ENCODE measurements at places on chromosomes 7 and 10.

GRCh38 chr10:116545756-116546155, at the start of gene PNLIP:
PNLIP (plus strand) TSS chr10:116545931; CDS start chr10:116546093, 162 bp downstream.
- no peak for DNase-seq

DNA sequence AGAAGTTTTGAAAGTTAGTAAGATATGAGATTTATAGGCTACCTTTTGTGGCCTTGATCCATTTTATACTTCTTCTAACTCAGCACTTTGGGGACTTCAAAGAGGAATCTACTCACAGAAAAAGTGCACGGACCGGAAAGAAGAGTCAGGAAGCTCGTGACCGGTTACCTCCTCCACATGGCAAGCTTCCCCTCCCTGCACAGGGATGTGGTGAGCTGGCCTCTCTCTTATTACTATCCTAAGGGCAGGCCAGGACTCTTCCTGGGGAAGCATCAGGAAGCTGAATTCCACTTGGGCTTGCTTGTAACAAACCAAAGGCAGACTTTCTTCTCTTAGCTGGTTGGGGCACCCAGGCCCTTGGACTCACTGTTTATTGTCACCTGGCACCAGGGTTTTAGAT, 170.8 kb upstream of the GLI3 start:
- no peak for DNase-seq

GRCh38 chr10:51010977-51011376, 63.3 kb upstream of the PRKG1 start:
- DNase-seq: no peak

DNA sequence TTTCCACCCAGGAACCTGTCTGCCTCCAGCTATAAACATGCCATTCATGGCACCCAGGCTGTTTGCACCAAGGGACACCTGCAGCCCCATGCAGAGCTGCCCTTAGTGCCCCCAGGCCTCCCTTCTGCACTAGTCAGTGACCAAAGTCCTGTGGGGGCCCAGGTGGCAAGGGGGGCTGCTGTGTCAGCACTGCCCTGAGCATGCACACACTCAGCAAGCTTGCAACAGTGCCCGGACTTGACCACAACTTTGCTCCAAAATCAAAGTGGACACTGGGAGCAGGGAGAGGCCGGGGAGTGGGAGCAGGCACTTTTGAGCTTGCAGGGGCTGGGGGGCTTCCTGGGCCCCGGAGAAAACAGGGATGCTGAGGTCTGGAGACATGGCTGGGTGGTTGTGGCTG, 192.9 kb upstream of the MBL2 start:
- no peak for DNase-seq

GRCh38 chr10:89242840-89243568, 8.6 kb downstream of the LIPA start:
- DNase-seq: no peak

GRCh38 chr7:47817917-47818316, 130.3 kb downstream of the PKD1L1 start:
- DNase-seq: no peak

GRCh38 chr7:48255046-48255445, 83.8 kb downstream of the ABCA13 start:
- DNase-seq: no peak

DNA sequence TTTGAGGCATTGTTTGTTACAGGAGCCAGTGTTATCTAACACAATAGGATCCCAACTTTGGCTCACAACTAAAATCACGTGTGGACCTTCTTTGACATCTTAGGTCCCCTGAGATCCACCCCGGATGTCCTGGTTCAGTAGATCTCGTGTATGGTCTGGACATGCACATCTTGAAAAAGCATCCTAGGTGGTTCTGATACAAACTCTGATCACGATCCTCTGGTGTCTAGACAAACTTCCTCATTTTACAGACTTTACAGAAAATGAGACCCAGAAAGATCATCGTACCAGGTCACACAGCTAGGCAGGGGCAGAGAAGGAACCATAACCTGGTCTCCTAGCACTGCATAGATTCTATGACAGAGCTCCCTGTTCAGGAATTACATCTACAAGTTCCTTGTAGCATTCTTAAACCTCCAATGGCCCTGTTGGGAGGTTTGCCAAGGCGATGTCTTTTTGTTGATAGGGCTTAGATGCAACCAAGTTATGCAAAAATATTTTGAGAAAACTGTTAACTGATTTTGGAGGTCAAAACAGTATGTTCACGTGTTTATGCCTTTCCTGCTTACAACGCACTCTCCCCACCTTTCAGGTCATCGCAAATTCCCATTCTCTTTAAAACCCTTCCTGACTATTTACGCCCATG, 30.8 kb upstream of the CHST15 start:
- DNase-seq: no peak

DNA sequence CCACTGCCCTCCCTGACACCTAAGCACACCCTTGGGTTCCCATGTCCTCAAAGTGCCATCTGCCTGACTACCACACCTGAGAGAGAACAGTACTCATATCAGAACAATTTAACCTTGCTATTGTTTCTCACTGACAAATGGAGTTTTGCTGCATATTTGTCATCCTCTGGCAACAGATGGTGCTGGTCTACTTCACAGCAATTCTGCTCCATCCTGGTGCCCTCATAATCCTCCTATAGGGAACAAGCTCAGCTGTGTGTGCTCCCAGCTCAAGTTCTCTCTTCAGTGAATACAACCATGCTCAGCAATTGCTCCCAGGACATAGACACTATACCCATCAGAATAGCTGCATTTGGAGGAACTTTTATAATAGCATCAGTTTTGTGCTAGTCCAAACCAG, 32.8 kb upstream of the ITGB1 start:
- no peak for DNase-seq

DNA sequence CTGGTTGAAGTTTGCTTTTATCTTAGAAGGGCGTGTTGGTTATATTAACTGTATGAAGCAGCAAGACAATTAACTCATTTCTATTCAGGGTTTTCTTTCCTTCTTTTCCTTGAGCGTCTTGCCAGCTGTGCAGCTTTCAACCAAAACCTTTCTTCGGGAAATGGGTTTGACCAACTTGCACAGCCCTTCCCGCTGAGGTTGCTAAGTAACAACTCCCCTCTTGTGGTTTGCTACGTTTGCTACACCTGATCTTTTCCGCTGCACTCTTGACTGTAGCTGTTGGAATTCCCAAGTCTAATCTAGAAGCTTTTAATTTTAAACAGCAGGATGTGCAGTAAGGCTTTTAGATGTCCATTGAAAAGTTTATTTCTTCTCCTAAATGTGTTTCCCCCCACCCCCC, 116.9 kb downstream of the CDCA7L start:
- no peak for DNase-seq

DNA sequence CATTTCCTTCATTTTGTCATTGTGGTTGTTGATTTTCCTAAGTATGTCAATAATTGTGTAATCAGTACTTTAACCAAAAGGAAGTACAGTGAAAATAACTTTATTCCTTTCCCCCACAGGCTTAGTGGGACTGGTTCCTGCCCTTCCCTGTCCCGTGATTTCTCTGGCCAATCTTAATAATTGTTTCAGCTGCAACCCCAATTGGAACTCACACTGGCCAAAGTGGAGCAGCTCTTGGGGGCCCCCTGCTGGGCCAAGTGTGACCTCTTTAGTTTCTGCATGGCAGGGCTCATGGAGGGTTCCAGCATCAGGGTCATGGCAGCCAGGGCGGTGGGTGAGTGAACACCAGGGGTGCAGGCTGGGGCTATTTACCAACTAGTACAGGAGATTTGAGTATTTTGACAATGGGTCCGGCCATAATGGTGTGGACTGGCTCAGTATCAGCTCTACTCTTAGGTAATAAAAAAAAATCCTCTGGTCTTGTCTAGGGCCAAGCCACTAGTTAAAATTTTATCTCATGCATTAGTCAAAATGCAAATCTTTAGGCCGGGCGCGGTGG, 31.7 kb downstream of the CYCS start:
- no peak for DNase-seq

DNA sequence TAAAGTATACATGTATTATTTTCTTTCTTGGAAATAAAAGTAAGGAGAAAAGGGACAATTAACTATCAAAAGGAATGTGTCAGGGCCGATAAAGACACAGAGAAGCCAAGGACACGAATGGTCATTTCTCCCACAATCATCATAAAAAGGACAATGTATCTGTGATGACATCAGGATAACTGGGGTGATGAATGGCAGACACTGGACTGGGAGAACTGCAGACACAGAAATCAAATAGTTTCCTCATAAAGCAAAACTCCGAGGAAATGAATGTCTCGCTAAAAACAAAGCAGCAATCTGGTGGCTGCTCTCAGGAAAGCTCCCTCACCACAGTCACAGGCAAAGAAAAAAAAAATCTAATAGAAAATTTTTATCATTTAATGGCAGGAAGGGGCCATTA, 69.3 kb upstream of the NPY start:
- no peak for DNase-seq

- DNase-seq: no peak
These were observed 39.5 kb downstream of the PRKAG2 start for GRCh38 chr7:151837285-151838042.

DNA sequence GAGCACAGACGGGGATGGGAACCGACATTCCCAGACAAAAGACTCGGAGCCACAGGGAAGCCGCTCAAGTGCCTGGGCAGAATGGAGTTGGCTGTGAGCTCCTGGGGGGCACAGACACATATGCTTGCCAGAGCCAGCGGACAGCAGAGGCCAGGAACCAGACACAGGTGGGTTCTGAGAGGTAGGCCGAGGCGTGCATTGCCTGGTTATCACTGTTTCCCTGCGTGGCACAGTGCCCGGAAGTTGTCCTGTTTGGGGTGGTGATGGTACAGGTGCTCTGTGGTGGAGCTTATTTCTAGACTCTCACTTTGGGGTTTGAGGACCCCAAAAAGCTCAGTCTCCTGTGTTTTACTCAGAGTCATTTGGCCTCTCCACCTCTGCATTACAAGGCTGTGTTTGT, 2.5 kb downstream of the PALD1 start:
- no peak for DNase-seq

- DNase-seq: no peak
These were observed 29.1 kb downstream of the FAS start for GRCh38 chr10:89019569-89020327.

DNA sequence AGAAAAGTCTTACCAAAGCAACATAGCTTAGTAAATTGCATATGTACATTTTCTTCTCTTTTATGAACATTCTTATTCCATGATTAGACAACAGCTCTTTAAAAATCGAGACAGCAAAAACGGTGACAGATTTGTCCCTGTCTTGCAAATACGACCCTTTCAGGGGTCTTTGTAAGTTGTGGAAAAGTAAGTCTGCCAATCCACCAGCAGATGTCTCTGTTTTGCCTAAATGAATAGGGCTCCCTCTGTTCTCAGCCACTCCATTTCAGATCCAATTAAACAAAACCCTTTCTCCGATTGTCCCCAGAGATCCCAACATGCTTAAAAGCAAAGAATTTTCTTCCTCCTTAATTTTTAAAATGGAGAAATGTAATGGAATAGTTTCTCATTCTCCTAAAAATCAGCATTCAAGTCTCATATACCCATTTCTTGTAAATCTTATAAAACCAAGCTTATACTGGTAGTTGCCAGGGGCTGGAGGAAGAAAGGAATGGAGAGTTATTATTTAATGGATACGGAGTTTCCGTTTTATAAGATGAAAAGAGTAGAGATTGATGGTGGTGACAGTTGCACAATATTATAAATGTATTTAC, 61.0 kb upstream of the NFE2L3 start:
- DNase-seq: no peak

DNA sequence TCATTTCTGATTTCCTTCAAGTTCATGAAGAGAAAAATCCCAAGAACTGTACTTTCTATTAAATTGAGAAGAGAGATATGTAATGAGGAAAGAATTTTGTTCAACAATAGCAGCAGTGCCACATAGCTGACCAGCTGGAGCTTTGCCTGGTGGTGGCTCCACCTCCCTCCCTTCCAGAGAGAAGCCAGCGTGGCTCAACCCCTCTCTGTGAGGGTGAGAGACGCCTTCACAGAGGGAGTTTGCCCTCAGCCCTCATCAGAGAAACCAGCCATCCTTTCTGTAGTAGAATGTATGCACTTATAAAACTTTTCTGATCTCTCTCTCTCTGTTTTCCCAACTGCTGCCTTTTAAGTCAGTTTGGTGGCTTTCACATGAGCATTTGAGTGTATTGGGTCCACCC, 20.5 kb upstream of the COL1A2 start:
- no peak for DNase-seq

GRCh38 chr10:35412003-35412723, 75.9 kb downstream of the CCNY start:
- no peak for DNase-seq

DNA sequence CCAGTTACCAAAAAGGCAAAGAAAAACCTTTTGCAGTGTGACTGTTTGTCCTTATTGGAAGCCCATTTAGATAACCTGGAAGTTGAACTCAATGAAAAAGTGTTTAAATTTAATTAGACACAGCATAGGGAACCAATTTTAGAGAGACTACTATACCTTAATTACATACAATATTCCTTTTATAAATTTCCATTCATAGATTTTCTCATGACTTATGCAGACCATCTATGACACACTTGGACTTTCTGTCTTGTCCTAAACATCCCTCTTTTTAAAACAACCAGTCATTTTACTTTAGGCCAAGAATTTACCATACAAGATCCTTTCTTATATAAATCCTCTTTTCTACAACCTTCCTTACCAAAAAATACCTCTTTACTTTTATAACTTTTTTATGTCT, 61.6 kb downstream of the MTURN start:
- DNase-seq: no peak

DNA sequence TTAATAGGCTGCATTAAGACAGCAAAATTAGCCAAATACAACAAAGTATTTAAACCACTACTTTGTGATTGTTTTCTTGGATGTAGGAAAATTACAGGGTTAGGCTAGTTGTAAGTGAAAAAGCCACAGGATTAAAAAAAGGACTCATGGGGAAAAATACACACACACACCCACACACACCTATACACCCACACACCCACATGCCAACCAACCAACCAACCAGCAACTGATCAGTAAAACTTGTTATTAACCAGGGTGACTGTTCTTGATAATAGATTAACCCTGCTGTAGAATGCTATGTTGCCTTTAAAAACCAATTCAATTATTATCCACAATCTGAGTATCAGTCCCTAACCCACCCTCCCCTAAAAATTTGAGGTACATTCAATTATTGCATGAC, 49.0 kb downstream of the MTPN start:
- DNase-seq: no peak

DNA sequence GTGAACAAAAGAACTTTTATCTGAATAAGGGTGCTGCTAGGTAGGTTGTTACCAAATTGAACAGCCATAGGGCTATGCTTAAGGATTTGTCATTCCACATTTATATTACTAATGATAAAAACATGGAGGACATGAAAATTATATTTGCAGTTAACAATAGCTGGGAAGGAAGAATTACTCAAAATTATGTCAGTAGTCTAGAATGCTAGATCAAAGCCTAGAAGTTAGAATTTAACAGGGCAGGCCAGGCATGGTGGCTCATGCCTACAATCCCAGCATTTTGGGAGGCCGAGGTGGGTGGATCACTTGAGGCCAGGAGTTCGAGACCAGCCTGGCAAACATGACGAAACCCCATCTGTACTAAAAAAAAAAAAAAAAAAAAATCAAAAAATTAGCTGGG, 9.4 kb downstream of the STK17A start:
- DNase-seq: no peak

GRCh38 chr10:15681076-15681475, 38.6 kb downstream of the ITGA8 start:
- no peak for DNase-seq

- no peak for DNase-seq
These were observed 36.8 kb downstream of the RTKN2 start for GRCh38 chr10:62231805-62232204.

GRCh38 chr7:36080843-36081242, 72.2 kb upstream of the EEPD1 start:
- DNase-seq: no peak

- DNase-seq: no peak
These were observed 577.0 kb upstream of the DPP6 start for GRCh38 chr7:153475239-153475638.

GRCh38 chr7:110698576-110698975, 392.4 kb upstream of the LRRN3 start:
- DNase-seq: no peak
